ENCODE measurements at places on chromosomes 7 and 10.

- H3K27ac ChIP-seq = no peak within 1 kb of the TSS
- peak within 1 kb of the TSS; percentile 74 for H3K4me3 ChIP-seq
- no peaks in the 10 kb centered on the region for H3K27me3 ChIP-seq
- DNase-seq = no peak
Measured at GRCh38 chr7:29806208-29806994, at the start of gene WIPF3. WIPF3 (plus strand) TSS chr7:29806508; CDS start chr7:29834725, 28,217 bp downstream.

DNA sequence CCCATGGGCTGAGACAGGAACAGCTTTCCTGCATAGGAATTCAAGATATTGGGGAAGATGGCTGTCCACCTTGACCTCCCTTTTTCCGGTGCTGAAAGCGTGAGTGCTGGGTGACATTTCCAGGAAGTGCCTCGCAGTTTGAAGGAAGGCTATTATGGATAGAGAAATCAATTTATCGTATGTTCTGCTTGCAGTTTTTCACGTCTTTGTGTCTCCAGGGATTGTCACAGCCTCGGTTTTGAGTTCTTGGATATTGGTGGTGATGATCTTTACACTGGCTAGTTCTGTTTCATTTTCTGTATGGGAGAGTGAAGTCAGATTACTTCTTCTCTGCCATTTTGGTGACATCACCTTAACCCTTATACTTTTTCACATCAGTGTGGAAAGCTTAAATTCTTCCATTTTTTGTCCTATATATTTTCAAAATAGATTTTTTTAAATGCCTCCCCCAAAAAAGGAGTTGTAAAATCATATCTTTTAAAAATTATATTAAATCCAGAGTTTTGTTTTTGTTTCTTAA lies 102.5 kb upstream of the APBB1IP start:
- DNase-seq = no peak
- H3K27ac ChIP-seq = no peak overlapping the region
- H3K27me3 ChIP-seq = no peaks in the 10 kb centered on the region
- no peaks in the 10 kb centered on the region for H3K36me3 ChIP-seq
- H3K4me3 ChIP-seq = peak overlapping the region; percentile 35
- no peaks in the 10 kb centered on the region for H3K4me1 ChIP-seq

- H3K4me3 ChIP-seq = peak overlapping the region; percentile 18
- peaks cover 22% of the 10 kb centered on the region for H3K27me3 ChIP-seq
- no peaks in the 10 kb centered on the region for H3K36me3 ChIP-seq
- no peak for DNase-seq
Measured at GRCh38 chr10:26215396-26215934, 1.1 kb upstream of the GAD2 start.

- DNase-seq = no peak
- no peaks in the 10 kb centered on the region for H3K36me3 ChIP-seq
- no peaks in the 10 kb centered on the region for H3K4me1 ChIP-seq
- H3K27ac ChIP-seq = no peak overlapping the region
- H3K4me3 ChIP-seq = no peak overlapping the region
Measured at GRCh38 chr7:141444961-141445360, 106.2 kb upstream of the AGK start.

DNA sequence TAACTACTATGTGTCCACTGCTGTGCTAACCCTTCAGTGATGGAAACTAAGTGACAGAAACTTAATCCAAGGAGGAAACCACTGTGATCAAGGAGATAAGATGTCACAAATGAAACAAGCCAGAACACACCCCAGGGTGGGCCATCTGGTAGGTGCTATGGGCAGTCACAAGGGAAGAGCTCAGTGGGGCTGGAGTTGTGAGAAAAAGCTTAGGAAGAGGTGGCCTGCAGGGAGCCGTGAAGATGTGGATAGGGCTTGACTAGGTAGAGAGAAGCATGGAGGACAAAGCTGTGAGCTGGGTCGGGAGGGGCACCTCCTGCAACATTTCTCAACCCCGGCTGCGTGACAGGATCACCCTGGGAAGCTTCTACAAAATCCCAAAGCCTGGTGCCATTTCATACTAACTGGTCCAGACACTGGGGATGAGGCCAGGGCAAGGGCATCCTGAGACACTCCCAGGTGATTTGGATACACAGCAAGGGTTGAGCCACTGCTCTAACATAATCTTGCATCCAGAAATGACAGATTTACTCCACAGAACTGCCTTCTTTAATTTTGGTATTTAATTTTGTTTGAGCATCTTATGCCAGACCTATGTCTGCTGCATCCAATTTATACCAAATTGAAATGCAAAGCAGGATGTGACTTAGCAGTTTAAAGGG lies 69.3 kb downstream of the OSBPL3 start:
- H3K27me3 ChIP-seq = no peaks in the 10 kb centered on the region
- DNase-seq = no peak
- no peak overlapping the region for H3K27ac ChIP-seq
- no peaks in the 10 kb centered on the region for H3K36me3 ChIP-seq
- H3K4me1 ChIP-seq = no peaks in the 10 kb centered on the region

GRCh38 chr7:35519971-35520809 lies 174.7 kb downstream of the HERPUD2 start:
- H3K4me3 ChIP-seq = no peak overlapping the region
- H3K36me3 ChIP-seq = no peaks in the 10 kb centered on the region
- no peak overlapping the region for H3K27ac ChIP-seq
- no peaks in the 10 kb centered on the region for H3K27me3 ChIP-seq
- H3K4me1 ChIP-seq = no peaks in the 10 kb centered on the region

- H3K4me1 ChIP-seq = no peaks in the 10 kb centered on the region
- H3K27ac ChIP-seq = no peak overlapping the region
- no peaks in the 10 kb centered on the region for H3K27me3 ChIP-seq
- DNase-seq = no peak
Measured at GRCh38 chr7:27671675-27672074, 9.0 kb upstream of the HIBADH start.

DNA sequence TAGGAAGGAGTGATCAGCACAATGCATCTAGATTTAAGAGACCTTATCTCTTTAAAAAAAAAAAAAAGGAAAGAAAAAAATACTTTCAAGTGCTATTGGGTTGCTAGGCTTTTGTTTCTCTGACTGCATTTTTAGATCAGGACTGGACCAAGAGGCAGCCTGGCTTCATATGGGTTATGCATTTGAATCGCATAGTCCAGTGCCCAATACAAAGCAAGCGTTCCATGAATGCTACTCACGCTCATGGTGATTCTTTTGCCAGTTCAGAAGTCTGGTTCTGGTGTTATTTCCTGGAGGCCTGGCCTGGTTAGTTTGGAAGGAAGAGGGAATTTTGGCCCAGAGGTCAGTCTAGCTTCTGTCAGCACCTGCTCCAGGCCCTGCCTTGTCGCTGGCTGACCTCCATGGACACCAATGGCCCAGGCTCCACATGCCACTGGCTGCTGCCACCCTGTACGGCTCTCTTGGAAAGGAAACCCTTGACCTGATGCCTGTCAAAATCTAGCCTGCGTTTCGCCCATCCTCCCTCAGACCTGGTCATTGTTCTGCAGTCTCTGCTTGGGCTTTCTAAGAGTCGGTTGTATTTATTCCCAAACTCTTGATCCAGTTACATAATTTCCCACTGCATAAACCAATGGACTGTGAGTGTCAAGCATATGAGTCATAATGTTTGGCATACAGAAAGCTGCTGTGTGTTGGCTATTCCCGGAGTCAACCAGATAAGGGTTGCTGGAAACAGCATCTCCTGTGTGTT lies 74.3 kb upstream of the MKX start:
- peak; percentile 69 for DNase-seq
- no peaks in the 10 kb centered on the region for H3K36me3 ChIP-seq
- peak overlapping the region; percentile 6 for H3K4me3 ChIP-seq
- H3K4me1 ChIP-seq = no peaks in the 10 kb centered on the region
- H3K27me3 ChIP-seq = no peaks in the 10 kb centered on the region
- peak overlapping the region; percentile 42 for H3K27ac ChIP-seq

DNA sequence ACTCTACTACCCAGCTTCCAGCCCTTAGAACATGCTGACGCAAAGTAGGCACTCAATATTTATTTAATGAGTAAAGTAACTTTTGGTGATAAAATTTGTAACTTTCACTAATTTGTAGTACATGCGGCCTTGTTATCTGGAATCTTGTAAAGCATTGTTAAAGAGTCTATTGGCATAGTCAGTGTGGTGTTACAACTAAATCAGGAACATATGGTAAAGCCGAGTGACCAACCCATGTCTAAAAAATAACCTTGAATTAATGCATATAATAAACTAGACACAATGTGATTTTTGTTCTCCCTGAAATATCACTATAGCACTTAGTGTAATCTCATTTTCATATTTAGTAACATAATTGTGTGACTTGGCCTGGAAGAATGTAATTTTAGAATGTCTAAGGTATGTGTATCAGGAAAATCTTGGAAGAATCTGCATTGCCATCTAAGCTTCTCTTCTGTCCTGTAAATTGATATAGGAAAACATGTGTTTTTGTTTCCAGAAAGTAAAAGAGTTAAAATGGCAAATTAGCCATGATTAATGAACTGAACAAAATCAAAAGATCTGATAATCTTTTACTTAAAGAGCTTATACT lies 256.7 kb upstream of the GNAI1 start:
- no peak for DNase-seq
- no peaks in the 10 kb centered on the region for H3K4me1 ChIP-seq
- no peaks in the 10 kb centered on the region for H3K27me3 ChIP-seq

DNA sequence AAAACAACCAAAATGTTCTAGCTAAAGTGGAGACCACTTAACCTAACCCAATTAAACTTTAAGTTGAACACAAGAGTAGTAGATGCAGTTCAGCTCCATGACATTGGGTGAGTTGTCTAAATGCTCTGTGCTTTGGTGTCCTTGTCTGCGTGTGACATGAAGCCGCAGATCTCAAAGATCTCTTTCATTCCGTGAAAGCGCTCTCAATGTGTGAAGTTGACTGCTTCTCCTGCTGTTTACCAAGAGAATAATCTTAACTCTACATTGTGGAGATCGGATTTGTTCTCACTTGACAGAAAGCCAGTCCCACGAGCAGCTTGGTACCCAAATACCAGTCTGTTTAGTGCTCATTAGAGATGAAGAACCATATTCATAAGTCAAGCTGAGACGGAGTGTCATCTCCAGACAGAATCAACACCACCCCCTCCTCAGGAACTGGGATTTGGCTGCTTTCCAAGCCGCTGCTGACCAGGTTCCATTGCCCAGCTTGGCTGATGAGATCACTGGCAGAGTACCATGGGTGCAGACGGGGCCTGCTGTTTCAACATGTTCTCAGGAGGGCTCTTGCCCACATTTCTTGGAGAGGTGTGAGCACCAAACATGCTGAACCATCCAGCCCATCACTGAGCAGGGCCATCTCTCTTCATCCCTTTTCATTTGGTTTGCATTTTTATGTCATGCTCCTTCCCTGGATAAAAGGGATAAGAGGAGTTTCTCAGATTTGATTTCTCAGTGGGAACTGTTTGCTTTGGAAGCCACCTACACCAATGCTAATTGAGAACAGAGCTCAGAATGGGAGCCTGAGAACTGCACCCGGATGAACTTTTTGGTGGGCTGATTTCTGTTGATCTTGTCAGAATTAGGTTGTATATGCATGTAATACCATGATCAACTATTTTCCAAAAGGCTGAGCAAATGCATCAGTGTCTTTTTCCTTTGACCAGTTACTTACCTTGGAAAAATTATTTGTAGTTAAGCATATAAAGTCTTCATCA lies 95.8 kb upstream of the AGBL3 start:
- no peaks in the 10 kb centered on the region for H3K36me3 ChIP-seq
- DNase-seq = peak; percentile 81
- peak overlapping the region; percentile 77 for H3K27ac ChIP-seq
- H3K4me3 ChIP-seq = peak overlapping the region; percentile 59
- peaks cover 19% of the 10 kb centered on the region for H3K4me1 ChIP-seq

DNA sequence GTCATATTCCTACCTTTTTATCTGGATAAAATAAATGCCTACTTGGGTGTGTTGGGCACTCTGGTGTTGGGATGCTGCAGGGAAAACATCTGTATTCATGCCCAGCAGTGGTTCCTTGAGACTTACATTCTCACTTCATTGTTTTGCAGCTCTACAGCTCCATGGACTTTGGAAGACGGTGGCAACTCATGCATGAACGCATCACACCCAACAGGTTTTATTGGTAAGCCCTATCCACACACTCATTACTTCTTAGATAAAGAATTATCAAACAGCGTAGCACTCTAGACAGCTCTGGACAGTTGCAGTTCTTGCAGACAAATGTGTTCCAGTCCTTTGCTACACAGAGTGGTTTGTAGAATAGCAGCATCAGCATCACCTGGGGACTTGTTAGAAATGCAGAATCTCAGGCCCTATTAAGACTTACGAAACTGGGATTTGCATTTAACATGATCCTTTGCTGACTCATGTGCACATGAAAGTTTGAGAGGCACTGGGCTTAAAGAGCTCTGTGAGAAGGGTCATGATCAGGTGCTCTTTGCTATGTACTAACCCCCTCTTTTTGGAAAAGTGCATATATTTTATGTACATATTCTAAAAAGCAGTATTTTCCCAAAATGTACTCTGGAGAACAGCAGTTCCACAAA lies 401.9 kb downstream of the SORCS3 start:
- no peaks in the 10 kb centered on the region for H3K4me1 ChIP-seq
- no peak overlapping the region for H3K4me3 ChIP-seq
- DNase-seq = no peak
- no peaks in the 10 kb centered on the region for H3K27me3 ChIP-seq
- H3K36me3 ChIP-seq = no peaks in the 10 kb centered on the region
- no peak overlapping the region for H3K27ac ChIP-seq

- no peaks in the 10 kb centered on the region for H3K4me1 ChIP-seq
- H3K27ac ChIP-seq = no peak within 1 kb of the TSS
- H3K27me3 ChIP-seq = peaks cover 16% of the 10 kb centered on the region
- no peak within 1 kb of the TSS for H3K4me3 ChIP-seq
- H3K36me3 ChIP-seq = no peaks in the 10 kb centered on the region
- DNase-seq = no peak
Measured at GRCh38 chr7:8433477-8434289, at the start of gene NXPH1. NXPH1 (plus strand) TSS chr7:8433609.

DNA sequence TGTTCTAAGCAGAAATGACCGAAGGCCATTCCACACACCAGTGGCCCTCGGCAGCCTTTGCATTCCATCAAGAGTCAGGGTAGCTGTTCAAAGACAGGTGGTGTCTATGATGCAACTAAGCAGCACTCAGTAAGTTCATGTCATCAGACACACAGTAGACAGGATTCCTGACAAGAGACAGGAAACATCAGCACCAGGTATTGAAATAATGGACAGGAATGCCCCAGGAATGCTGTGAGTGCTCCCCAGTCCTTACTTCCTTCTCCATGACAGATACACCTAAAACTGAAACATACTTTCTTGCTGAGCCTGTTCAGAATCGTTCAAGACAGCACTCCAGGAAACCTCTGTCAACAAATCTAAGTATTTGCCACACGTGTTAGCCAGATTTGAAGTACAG lies 204.4 kb downstream of the TPST1 start:
- H3K4me3 ChIP-seq = no peak overlapping the region
- no peak overlapping the region for H3K27ac ChIP-seq
- H3K27me3 ChIP-seq = no peaks in the 10 kb centered on the region

GRCh38 chr7:22394739-22395138 lies 37.8 kb upstream of the RAPGEF5 start:
- no peaks in the 10 kb centered on the region for H3K27me3 ChIP-seq
- no peaks in the 10 kb centered on the region for H3K4me1 ChIP-seq
- DNase-seq = no peak
- H3K4me3 ChIP-seq = no peak overlapping the region
- no peaks in the 10 kb centered on the region for H3K36me3 ChIP-seq
- H3K27ac ChIP-seq = no peak overlapping the region

All from ascending aorta (tissue), 2 donors.